ENCODE measurements at places on chromosomes 7 and 10.

DNA sequence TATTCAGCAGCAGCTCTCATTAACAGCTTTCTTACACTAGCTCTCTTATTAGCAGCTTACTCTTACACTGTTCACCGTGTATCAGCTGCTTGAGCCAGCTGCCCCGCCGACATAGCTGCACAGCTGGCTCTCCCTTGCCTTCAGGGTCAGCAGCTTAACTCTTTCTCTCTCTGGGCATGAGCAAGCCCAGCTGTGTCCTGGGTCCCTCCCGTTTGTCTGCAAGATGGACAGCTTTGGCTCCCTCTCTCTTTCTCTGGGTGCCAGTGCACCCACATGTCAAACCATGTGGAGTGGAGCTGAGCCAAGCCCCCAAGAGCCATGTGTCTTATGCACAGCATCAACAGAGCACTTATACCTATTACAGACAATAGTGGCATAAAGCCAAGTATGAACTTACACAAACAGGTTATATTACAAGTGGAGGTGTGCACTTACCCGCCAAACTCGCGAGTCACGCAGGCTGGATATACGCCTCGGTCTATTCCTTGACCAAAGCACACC is 35.7 kb upstream of the MTPAP start:
- DNase-seq, result peak; percentile 64

GRCh38 chr10:61541960-61542359 is 88.8 kb upstream of the TMEM26 start:
- DNase-seq, result no peak

DNA sequence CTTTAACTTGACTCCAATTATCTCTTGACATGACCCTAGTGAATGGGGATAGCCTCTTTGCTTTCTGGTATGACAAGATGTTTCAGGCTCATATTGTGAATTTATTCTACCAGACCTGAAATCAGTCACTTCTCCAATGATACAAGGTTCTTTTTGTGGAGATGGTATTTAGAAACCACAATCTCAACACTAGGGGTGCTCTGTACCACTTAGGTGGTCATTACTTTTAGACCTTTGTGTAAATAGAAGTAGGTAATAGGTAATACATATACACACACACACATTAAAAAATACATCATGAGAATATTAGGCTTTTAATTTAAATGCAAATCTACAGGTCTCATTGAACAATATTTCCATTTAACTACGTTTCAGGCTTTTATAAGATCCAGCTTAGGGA is 199.0 kb upstream of the RHOBTB1 start:
- DNase-seq, result peak; percentile 11

GRCh38 chr7:18803923-18804322 is 308.4 kb downstream of the HDAC9 start:
- no peak for DNase-seq

- DNase-seq, result peak; percentile 90
Observed at GRCh38 chr7:151083071-151083823, at the start of gene TMUB1. TSS of gene TMUB1 (minus strand) at chr7:151083493. CDS start at chr7:151082563, 930 bp downstream.

- peak; percentile 24 for DNase-seq
Observed at GRCh38 chr7:106452031-106452851, 167.5 kb upstream of the NAMPT start.

GRCh38 chr10:25017154-25017590 is 760 bp downstream of the THNSL1 start:
- no peak for DNase-seq

DNA sequence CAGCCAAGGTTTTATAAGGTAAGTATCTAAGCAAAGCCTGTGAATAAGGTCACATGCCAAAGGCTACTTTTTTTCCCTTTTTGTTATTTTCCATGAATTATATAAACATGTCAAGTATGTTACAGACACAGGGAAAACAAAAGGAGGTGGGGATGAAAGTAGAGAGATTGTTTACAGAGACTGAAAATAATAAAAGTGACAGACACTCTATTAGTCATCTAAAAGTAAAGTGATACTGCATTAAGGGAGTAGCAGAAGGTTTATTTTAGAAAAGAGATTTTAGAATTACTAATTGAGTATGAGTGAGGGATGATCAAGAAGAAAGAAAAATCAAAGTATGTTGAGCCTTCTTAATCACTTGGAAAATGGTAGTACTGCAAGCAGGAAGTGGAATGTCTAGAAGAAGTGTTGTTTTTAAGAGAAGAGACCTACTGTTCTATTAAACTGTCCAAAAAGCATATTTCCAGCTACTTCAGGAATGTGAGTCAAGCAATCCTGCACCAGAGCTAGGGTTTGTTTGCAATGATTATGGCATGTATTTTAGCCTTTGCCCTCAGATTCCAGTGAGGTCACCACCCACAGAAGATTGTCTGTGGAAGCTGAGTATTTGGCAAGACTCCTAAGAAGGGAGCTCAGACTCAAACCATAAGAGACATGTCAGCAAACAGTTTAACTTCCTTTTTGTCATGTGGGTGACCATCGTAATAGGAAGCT is 177.9 kb upstream of the PLXDC2 start:
- DNase-seq, result peak; percentile 4

DNA sequence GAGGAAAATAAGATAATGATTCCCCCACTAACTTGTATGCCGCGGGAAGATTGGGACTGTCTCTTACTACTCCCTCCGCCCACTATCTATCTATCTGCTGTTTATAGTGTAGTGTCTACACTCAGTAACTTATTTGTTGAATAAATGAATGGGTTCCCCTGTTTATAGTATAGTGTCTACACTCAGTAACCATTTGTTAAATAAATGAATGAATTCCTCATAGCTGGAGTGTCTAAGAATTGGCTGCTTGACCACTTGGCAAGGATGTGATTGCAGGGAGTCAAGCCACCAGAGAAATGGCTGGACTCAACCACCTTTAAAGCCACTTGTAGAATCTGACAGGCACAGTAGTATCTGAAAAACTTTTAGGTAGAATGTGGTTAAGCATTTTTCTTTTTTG is 147.1 kb downstream of the TRIL start:
- no peak for DNase-seq

GRCh38 chr7:141042222-141043193 is 27.8 kb upstream of the MRPS33 start:
- DNase-seq, result no peak

GRCh38 chr7:38318803-38319416 is 45.5 kb upstream of the TARP start:
- peak; percentile 82 for DNase-seq

GRCh38 chr7:81492910-81493309 is 276.9 kb downstream of the HGF start:
- DNase-seq, result no peak

GRCh38 chr7:42210779-42211178 is 26.2 kb downstream of the GLI3 start:
- no peak for DNase-seq

DNA sequence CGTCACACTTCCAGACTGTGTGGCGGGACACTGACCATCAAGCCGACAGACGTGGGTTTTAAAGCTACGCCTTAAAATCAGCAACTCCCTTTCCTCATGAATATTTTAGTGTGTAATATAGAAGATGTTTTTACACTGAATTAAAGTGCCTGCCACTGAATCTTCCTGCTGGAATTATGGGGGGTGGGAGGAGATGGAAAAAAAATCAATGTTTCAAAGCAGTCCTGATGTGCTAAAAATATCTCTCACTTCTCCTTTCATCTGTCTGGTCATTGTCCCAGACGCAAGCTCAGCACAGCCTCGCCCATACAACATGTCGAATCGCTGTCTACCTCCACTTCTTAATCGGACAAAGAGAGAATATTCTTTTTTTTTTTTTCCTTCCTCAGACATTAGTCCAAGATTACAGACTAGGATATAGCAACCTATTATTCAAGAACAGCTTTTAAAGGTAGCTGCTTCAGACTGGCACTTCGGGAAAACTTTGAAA is 165.1 kb upstream of the KLF14 start:
- DNase-seq, result no peak
